Sigmoid colon (tissue), 7 donors: ENCODE measurements at places on chromosomes 11 and 22.

- peak; percentile 75 for DNase-seq
Measured at GRCh38 chr22:42313804-42314581, 43.5 kb upstream of the TCF20 start.

DNA sequence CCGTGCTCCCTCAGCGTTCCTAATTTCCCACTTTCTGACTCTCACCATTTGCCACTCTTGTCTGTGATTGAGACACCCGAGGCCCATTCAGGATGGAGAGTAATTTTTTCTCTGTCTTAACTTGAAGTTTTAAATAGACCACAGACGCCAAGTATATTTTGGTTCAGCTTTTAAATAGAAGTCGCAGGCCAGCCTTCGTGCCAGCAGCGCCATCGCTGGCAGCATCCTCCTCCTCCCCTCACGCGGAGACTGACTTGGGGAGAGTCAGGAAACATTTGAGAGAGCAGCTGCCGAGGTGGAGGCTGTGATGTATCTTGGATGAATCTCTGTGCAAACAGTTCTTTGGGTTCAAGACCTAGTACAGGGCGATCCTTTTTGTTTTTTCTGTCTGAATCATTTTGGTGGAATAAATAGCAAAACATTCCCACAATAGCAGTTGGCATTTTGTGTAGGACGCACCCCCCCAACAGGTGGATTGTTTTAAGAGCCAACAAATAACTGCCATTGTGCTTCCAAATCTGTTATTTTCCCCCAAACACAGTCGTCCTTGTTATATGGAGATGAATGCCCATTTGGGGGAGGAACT lies 889 bp upstream of the DMC1 start:
- DNase-seq: peak; percentile 77

GRCh38 chr22:17785185-17786184 lies 11.2 kb upstream of the BID start:
- peak; percentile 81 for DNase-seq

GRCh38 chr11:34997952-34998528 lies 81.6 kb downstream of the PDHX start:
- DNase-seq: no peak

- DNase-seq: peak; percentile 54
Measured at GRCh38 chr22:48318575-48319320, 1508.9 kb downstream of the BRD1 start.

- no peak for DNase-seq
Measured at GRCh38 chr22:47808236-47808635, 1045.8 kb downstream of the TBC1D22A start.

- DNase-seq: peak; percentile 69
Measured at GRCh38 chr11:8168485-8169257, at the start of gene RIC3. TSS of gene RIC3 (minus strand) at chr11:8169025. CDS start at chr11:8168989, 36 bp downstream.

DNA sequence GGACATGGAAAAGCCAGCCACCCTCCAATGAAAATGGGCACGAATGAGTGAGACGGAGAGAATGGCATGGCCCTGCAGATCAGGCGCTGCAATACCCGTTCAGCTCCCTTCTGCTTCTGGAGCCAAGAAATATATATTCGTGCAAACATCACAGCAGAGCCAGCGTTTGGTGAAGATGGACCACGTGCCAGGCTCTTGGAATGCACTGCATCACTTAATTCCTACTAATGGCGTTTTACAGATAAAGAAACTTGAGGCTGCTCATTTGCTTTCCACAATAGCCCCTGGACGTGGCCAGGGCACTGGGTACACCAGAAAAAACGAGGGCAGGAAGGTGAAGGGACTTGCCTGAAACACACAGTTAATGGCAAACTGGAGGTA lies 1.6 kb upstream of the FXYD2 start:
- peak; percentile 46 for DNase-seq

DNA sequence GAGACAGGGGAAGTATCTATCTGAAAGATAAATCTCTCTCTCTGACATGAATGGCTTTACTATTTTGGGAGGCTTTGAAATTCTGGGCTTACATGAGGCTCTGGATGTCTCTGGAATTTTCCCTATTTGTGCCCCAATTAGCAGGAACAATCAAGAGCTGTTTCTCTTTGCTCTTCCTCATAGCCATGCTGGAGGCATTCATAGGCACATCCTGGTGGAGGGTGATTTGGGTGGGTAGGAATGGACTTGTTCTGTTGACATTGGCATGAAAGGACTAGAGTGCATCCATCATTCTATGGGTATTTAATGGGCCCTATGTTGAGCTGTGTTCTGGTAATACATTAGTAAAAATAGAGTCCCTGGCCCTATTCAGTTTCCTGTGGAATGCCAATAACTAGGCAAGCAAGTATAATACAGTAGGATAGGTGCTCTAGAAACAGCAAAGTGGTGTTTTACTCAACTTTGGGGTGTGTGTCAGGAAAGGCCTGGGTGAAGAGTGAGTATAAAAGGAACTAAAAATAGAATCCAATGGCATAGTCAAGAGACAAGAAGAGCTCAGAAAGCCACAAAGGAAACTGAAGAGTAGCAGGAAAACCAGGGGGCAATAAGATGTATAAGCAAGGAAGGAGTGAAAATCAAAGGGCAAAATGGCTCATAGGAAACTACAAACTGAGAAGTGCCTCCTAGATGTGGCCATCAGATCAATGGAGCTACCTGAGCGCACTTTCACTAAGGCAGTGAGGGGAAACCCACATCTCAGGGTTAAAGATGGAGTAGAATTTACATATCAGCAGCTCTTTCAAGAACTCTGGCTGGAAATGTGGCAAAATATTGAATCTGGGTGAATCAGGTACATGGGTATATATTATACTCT lies 45.0 kb downstream of the CWC15 start:
- DNase-seq: no peak

- no peak for DNase-seq
Measured at GRCh38 chr11:73931039-73931645, 19.7 kb upstream of the DNAJB13 start.

GRCh38 chr11:22728600-22729389 lies 62.4 kb downstream of the GAS2 start:
- DNase-seq: no peak

DNA sequence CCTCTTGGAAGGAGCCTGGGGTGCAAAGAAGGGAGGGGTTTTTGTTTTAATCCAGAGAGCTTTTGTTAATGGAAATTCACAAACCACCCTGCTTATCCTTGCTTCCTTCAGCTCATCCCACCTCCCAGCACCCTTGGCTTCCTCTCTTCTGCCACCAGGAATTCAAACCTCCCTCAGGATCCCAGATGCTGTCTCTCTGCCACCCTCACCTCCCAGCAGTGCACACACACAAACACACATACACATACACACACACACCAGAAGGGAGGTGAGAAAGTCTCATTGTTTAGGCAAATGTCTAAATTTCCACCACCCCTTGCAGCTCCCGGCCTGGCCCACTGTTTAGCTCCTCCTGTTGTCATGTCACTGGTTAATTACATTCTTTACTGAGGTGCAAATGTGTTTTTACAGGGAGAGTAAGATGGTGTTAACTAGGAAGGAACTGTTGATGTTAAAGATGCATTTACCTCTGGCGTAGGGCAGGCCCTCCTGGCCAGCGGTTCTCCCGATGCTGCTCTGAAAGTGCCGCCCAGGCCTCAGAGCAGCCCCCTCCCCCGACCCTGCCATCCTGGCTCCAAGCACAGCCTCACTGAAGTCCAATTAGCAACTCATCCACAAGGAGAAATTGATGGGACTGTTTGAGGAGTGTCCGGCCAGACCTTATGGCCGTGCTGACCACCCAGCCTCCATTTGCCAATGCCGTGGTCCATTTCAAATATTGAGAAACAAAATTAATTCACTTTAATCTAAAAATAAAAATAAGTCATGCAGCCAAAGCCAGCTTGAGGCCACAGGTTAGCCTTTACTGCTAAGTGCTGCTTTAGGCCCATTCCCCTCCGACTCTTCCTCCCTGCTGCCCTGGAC lies 165.4 kb downstream of the FEZ1 start:
- DNase-seq: no peak
